ENCODE measurements at places on chromosomes 2 and 18.

DNA sequence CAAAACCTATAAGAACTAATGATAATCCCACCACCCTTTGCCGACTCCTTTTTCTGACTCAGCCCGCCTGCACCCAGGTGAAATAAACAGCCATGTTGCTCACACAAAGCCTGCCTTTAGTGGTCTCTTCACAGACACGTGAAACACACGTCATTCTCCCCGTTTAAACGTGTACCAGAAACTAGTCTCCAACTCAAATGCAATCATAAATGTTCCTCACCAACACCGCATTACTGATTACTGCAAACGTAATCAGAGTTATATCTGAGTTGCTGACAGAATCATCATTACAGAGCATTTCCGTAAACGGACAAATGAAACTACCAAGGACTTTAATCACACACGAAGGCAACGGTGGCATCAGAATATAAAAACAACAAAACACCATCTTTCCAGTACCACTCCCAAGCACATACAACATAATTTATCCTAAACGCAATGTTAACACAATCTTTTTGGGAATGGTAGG, 1.9 kb downstream of the CLK1 start:
- peak; percentile 49 for DNase-seq

DNA sequence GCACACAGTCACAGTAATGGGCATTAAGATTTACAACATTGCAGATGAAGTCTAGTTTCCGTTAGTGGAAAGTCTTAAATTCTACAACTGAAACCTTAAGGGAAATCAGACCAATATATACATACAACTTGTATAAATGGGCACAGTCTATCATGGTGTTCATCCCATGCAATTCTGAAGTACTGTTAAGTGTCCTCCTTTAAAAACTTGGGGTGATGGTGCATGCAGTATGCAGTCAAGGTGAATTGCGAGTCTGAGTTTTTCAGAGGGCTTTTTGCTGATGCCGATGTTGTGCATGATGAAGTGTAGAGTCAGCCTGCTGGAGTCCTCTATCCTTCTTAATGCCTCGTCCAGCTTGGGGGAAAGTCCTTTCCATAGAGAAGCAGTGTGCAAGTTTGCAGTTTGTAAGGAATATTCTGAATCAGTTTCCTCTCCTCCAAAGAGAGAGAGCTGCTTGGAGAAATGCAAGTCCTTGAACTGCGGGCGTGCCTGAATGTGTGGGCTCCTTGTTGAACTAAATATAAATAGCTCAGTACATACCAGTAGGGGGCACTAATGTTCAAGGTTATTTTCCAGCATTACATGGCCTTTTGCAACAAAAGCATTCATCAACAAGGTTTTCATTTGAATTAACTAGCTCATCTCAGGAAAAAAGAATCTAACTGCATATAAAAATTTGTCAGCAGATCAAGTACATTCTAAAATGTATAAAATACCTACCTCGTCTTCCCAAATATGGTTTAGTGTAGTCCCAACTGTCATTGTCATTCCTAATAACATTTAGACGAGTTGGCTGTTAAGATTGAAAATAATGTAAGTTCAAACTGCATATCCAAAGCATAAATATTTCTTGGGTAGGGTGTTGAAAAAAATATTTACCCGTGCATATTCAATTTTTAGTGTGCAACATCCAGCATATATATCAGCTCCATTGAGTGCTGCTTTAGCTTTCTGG, 21.3 kb downstream of the HNRNPLL start:
- no peak for DNase-seq

GRCh38 chr2:27191070-27191829, 20.6 kb upstream of the ATRAID start:
- no peak for DNase-seq

- no peak for DNase-seq
These were observed 2.1 kb downstream of the TMEM247 start for GRCh38 chr2:46481198-46482193.

DNA sequence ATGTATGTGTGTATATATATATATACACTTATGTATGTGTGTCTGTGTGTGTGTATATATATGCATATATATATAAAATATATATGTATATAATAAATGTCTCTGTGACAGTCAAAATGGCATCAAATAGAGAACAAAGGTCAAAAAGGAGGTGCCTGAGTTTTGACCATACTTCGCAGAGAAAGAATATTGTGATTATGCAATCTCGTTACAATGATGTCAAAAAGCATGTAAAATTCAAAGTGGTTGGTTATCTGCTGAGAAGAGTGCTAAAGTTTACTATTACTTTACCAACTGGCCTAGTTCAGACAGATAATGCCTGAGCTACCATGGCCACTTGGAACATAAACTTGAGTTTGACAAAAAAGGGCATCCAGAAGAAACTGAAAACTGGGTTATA, 375.0 kb downstream of the NBAS start:
- DNase-seq, result no peak

- DNase-seq, result no peak
These were observed 37.4 kb downstream of the RTN4 start for GRCh38 chr2:55012672-55013484.

DNA sequence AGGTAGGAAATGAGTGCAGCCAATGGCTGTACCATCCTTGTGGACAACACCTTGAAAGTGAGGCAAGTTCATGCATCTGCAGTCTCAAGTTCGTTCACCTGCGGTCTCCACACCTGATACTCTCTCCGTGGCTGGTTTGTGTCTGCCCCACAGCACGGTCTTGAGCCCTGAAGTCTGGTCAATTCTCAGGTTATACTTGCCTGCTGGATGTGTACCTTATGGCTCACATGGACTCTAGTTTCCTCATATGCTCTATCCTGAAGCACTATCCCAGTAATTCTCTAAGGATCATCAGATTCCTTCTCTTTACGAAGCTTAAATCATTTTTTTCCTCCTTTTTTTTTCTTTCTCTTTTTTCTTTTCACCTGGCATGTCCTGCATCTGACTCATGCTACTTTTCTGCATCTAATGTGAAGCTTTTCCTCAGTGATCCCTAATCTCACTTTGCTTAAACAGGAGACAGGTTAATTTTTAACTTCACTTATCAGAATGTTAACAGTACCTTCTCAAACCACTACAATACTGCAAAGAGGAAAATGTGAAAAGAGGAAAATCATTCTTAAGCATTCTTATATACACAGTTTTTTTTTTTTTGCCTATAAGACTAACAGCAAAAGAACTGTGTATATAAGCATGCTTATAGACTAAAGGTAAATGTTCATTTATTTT, 511.2 kb downstream of the SOX11 start:
- DNase-seq, result no peak

DNA sequence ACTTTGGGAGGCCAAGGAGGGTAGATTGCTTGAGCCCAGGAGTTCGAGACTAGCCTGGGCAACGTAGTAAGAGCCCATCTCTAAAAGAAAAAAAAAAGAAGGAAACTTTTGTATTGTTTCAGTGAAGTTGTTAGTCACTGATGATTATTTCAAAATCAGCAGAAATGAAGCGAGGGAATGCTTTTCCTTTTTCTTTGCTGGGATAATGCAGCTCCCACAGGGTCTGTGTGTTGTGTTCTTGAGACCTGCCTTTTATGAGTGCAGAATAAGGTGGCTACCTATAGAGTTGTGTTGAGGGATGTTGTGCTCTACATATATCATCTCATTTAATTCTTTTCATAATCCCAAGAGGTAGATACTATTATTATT, 11.7 kb downstream of the TM4SF20 start:
- DNase-seq, result no peak

DNA sequence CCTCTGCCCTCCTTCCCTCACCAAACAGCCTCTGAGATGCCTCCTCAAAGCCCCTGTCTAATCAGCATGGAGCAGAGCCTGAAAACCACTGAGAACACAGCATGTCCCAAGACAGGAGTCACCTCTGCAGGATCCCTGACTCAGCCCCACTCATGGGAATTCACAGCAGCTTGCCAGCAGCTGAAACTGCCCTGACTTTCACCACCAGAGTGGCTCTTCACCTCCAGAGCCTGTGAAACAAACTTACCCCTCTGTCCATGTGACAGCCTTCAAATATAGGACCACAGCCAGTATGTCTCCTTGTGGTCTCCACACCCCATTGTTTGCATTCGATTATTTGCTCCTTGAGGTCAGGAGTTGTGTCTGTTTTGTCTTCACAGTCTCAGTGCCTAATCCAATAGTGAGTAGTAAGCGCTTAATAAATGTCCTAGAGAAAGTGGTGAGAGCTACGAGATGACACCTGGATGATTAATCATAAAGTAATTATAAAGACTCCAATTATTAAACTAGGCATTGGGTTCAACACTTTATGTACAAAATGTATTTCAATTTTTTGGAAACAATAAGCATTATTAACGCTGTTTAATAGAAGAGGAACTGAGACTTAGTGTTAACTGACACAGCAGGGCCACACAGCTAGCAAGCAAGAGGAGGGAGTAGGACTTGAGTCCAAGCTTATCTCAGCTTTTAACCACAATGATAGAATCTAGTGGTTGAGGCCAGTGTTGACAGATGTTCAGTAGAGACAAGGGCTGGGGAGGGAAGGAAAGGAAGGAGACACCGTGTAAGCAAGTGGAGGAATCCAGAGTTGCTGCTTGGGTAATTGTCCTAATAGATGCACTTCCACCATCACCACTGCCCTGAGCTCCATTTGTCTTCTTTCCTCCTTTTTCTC, 358.7 kb upstream of the TNP1 start:
- DNase-seq, result no peak

DNA sequence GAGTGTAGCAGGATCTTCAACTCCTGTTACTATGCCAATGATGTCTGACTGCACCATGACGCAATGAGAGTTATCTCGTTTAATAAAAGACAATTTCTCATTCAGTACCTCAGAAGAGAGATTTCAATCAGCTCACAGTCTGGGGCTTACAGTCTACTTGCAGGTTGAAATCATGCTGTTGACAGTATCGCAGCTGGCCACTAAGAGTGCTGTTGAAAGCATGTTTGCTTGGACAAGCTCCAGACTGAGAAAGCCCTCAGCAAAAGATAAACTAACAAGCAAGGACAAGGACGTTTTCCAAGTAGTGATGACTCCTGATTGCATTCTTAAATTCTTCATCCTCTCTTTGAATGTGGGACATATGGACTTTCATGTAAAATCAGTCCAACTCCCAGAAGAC, 145.2 kb upstream of the SYT4 start:
- no peak for DNase-seq

DNA sequence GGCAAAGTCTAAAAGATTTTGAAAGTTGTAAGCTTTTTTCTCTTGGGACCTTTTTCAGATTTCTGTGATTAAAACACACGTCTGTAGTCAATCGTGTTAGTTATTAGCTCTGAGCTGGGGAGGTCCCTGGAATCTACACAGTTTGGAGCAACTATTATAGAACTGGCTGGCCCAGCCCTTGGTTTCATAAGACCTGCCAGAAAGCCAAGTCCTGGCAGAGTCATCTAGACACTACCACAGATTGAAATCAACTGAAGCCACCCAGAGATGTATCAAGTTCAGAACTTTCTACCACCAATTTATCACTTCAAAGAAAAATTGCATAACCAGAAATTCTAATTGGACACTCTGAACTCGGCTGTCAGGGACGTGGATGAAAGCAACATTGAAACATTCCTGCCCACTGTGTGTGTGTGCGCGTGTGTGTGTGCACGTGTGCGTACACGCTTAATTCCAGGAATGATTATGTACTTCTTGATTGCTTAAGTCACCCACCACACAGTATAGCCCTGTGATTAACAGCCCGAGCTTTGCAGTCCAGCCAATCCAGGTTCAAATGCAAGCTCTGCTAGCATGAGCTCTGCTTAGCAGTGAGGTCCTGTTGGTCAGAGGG, 126.3 kb downstream of the TPGS2 start:
- DNase-seq, result peak; percentile 53

DNA sequence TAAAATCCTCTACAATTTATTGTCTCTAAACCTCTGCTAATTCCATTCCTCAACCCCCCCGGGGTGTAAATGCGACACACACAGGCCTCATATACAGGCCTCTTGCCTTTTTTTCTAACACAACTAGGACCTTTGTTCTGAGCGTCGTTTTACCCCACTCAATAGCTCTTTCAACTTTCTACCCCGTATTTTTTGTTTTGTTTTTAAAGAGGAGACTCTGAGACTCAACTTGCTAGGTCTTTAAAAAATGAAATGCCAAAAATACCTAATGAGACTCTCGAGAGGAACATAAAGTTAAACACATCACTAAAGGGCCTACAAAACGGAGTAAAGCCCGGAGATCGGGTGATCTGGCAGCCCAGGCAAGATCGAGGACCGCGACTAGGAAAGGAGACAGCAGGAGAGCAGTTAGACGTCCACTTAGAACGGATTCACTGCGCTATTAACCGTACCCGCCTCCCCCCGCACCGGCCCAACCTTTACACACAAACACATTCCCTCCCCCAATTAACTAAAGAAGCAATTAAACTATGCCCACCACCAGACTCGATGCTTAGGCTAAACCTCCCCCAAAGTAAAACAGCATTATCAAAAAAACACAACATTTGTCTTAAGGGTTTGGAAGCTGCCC, 1.7 kb downstream of the TRIP12 start:
- no peak for DNase-seq

- no peak for DNase-seq
These were observed 266.8 kb upstream of the CXCR4 start for GRCh38 chr2:136384531-136385303.

GRCh38 chr18:27223526-27224291, 38.6 kb upstream of the CHST9 start:
- no peak for DNase-seq

- no peak for DNase-seq
These were observed 111.7 kb upstream of the RAB27B start for GRCh38 chr18:54716586-54716985.

DNA sequence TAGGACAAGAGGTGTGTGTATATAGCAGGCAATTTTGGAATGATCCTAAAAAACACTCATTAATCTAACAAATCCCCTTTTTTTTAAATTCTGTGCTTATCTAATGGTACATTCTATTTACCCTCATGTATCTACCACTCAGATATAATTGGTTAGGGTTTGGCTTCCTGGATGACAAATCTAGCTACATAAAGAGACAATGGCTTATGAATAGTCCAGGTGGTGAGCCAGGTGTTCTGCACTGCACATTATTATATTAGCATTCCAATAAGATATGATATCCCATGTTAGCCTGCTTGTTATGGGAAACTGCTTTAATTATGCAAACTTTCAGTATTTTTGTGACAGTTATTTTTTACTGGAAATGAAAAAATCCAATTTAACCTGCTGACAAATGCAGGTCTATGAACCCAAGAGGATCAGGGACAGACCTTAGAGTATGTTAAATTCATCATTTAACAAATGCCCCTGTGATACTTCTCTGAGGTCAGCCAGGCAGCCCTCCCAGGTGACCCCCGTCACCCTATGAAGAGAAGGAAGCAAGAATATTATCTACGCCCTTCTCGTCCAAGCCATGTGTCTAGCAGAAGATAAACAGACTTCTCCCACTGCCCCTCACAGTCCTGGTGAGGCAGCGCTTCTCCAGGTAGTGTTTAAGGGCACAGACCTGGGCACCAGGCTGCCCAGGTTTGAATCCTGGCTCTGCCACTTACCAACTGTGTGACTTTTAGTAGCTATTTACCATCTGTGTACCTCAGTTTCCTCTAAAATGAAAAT, 83.0 kb downstream of the ADD2 start:
- no peak for DNase-seq

DNA sequence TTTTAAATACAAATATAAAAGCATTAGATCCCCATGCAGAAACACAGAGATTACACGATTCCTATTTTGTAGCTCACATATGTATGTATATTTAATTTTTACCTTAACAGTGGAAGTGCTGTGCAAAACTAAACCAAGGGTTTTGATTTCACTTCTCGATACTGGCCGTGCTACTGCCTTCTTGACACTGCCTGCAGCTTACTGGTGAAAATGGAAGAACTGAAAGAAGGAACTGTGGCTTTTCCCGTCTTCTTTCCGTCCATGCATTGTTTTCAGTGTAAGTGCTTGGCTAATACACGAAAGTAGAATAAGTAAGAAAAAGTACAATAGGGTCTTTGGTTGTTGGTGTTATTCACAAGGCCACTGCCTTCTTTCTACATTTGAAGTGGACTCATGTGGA, 129.5 kb downstream of the NDUFA10 start:
- DNase-seq, result no peak
